ENCODE measurements at places on chromosomes 11 and 22.
A peak's percentile ranks its signal among the peaks of the same experiment; 100 is the strongest.

GRCh38 chr11:35511666-35512065 is 13.8 kb downstream of the PAMR1 start:
- DNase-seq: no peak

- DNase-seq: no peak
Measured at GRCh38 chr22:49983148-49984042, 22.8 kb downstream of the PIM3 start.

DNA sequence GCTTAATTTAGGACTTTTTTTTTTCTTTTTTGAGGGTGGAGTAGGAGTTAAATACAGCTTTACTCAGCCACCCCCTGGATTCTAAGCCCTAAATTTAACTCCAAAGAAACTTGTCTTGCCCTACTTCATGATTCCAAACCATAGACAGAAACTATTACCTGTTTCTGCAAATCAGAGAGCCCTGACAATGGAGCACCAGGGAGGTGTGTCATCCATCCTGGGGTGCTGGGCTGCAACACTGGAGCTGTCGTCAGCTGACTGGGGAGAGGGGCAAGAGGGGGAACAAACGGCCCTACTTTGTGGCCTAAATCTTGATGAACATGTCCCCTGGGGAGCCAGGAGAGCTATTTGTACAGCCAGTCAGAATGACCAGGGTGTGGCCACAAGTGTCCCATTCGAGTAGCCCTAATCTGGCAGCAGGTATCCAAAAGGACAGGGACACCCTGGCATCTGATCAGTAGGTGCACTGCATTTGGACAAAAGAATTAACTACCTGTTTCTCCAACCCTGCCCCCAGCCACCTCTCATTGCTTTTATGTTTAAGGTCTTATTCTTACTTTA is 50.8 kb downstream of the PLEKHA7 start:
- DNase-seq: no peak

DNA sequence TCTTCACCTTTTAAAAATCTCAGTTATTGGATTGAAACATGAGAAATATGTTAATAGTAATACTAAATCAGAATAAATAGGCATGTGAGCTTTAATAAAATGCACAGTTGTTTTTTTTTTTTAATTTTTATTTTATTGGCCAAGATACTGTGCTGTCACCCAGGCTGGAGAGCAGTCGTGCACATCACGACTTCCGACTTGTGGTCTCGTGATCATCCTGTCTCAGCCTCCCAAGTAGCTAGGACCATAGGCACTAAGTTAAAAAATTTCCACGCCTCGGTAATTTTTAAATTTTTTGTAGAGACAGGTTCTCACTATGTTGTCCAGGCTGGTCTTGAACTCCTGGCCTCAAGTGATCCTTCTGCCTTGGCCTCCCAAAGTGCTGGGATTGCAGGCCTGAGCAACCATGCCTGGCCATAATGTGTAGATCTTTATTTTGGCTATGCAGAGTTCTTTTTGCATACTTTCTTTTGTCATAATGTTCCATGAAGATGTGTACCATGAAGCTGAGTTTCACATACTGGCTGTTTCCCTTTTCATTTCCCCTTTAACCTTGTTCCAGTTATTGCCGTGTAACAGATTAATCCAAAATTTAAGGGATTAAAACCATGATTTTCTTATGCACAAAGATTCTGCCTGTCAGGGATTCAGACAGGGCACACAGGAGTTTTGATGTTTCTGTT is 16.0 kb downstream of the CAPRIN1 start:
- DNase-seq: no peak

- DNase-seq: peak; percentile 36
Measured at GRCh38 chr11:20609727-20610707, 10.6 kb downstream of the SLC6A5 start.

DNA sequence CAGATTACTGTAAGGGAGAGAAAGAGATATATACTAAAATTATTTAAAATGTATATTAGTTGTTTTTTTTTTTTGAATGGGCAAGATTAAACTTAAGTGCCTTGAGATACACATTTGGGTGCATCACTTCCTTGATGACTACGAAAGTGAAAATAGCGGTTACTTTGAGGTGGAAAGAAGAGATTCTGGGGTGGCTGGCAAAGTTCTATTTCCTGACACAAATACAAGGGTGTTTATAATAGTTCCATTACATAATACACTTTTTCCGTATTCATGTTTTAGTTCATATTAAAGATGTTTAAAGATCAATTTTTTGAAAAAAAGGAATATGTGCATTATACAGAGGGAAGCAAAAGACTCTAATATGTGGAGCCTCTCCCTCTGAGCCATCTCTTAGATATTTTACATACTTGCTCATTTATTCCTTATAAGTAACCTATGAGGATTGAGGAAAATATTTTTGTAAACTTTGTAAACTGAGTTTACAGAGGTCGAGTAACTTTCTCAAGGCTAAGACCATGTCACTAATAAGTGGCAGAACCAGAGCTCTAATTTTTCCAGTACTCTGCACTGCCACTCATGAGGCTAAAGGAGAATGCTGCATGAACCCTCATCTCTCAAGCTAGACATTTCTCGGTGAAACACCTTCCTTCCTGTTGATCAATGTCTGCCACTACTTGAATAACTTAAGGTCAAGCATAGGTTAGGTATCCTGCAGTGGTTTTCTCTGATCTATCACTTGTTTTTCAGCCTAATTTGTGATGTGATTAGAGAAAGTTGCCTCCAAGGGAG is 58.6 kb downstream of the DDIAS start:
- DNase-seq: no peak

DNA sequence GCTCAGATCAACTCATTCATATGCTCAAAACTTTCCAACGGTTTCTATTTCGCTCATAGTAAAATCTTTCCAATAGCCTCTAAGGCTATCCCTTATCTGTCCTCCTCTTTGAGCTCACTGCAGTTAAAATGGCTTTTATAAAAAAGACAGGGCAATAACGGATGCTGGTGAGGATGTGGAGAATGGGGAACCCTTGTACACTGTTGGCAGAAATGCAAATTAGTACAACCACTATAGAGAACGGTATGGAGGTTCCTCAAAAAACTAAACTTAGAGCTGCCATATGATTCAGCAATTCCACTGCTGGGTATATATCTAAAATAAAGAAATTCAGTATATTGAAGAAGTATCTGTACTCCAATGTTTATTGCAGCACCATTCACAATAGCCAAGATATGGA is 345.6 kb downstream of the DLG2 start:
- no peak for DNase-seq

GRCh38 chr11:28738549-28738948 is 630.4 kb downstream of the METTL15 start:
- no peak for DNase-seq

DNA sequence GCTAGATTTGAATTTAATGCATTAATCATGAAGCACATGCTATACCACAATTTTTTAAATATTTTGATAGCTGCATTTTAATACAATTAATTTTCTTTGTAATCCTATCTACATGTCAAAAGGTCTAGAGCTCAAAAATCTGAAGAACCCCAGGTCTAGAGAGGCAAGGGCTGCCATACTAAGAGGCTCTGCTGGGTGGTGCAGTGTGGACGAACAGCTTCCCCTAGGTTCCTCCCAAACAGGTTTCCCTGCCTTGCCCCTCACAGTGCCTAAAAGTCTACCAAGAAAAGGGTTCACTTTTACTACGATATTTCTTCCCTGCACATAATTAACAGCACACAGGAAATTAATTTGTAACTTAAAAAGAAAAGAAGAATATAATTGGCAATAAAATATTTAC is 681.1 kb downstream of the OPCML start:
- DNase-seq: no peak

DNA sequence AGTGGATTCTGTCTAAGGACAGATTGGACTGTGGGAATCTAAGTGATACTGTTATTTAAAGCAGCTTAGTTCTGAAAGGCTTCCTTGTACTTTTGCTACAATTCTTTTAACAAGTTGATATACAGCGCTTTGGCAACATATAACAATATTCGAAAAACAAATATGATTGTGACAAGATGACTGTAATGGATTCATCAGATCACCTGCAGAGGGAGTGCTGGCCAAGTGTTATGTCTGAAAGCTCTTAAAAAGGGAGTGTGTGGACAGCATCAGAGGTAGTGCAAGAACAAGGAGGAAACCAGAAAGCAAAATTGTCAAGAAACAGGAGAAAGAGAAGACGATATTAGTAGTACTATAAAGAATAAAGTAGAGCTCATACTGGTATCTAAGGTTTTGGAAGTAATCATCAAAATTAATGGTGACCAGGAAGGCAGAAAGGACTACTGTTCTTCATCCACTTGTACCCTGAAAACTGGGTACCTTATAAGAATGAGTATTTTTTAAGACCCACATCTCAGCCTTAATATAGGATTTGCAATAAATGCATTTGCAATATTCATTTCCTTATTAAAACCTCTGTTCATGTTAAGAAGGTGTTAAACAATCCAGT is 1112.0 kb upstream of the CCDC90B start:
- DNase-seq: no peak

GRCh38 chr11:125210066-125210465 is 45.5 kb downstream of the PKNOX2 start:
- DNase-seq: no peak

GRCh38 chr22:28933321-28933720 is 49.9 kb downstream of the ZNRF3 start:
- no peak for DNase-seq

DNA sequence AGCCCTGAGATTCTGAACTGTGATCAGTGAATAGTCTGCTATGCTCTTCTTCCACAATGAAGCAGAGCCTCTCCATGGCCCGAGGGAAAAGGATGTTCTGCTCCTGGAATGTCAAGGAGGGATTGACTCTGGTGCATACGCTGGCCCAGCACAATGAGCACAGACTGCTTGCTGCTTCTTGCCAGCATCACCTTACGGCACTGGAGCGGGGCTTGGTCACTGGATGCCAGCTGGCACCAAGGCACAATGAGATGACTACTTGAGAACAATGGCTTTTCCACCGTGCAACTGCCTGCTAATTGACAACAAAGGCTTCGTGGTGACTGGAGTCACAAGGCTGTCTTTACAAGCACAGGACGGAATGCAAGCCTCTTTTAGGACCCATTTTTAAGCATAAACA is 139.2 kb downstream of the DSCAML1 start:
- DNase-seq: no peak

DNA sequence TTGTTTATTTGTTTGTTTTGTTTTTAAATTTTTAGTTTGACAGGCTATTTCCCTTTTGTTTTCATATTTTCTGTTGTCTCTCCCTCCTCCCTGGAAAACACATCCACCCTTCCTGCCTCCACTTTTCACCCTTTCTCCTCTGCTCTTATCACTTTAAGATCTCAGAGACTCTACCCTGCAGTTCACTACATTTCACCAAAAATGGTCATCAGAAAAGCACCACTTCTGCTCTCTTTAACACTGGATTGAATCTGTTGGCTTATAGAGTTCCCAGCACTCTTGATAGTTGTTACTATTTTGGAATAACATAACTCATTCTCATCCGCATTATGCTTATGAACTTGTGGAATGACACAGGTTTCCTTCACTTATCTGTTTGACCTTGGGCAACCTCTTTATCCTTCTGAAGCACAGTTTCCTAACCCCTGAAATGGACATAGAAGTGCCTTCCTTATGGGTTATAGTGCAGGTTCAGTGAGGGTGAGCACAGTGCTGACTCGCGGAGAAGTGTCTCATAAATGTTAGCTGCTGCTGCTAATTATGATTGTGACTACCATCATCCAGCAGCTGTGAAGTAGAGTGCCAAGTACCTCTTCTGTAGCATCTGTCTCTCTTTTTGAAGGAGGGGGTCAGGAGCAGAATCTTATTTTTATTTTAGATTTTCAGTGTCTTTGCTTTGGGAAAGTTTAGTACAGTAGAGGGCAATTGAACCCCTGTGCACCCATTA is 15.0 kb downstream of the TEAD1 start:
- DNase-seq: no peak

DNA sequence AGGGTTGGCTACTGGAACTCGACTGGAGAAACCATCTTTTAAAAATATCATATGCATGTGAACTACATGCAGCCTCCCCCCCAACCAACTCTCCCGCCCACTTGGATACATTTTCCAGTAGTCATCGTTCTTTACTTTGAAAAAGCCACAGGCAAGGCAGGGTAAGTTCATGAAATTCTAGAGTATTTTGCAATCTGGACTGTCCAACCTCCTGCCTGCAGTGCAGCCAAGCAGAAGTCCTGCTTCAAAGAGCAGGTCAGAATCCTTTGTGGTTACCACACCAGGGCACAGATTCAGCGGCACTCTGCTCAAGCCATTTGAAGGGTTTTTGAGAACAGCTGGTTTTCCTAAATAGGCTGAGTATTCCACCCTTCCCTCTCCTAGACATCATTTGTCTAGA is 12.1 kb downstream of the ELF5 start:
- no peak for DNase-seq

- DNase-seq: no peak
Measured at GRCh38 chr11:18312663-18313420, 9.1 kb downstream of the HPS5 start.

GRCh38 chr11:73141031-73141308 is 1.1 kb downstream of the FCHSD2 start:
- no peak for DNase-seq

DNA sequence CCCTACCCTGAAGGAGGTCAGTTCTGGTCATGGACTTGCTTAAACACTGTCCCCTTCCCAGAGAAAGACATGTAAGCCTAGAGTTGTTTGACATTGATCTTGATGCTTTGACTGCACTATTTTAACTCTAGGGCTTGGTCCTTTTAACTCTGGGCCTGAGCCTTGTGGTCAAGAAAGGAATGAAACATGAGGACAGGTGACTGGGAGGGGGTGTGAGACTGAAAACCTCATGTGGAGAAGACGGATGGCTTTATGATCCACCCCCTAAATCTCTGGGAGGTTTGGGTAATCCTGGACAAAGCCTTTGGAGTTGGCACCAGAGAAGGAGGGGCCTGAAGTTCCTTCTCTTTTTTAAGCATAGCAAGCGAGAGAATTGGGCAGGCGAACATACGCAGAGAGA is 17.5 kb downstream of the CHRDL2 start:
- no peak for DNase-seq
